Mesothelial cell of epicardium (in vitro differentiated cells): ENCODE measurements at places on chromosomes 12 and 14. TPM values are rescaled to one million over a fixed set of nuclear protein-coding genes. Genes with fewer than 3 reads are reported as not detected.

Gene APOLD1
- total RNA-seq = 3.0 to 5.1 TPM (median 3.9 TPM) in 3 replicates

Gene PYM1
- total RNA-seq = 21.1 to 23.8 TPM (median 22.9 TPM) in 3 replicates

Gene FOXG1
- total RNA-seq = not detected in 3 replicates

Gene NKX2-1
- not detected in 3 replicates for total RNA-seq

Gene SERPINA1
- total RNA-seq = 0.58 to 1.7 TPM (median 1.2 TPM) in 3 replicates

Gene APOF
- total RNA-seq = not detected in 3 replicates

Gene DDHD1
- total RNA-seq = 23.2 to 24.3 TPM (median 23.4 TPM) in 3 replicates

Gene DAD1
- 140 to 141 TPM (median 141 TPM) in 3 replicates for total RNA-seq

Gene ORAI1
- total RNA-seq = 9.8 to 10.3 TPM (median 9.8 TPM) in 3 replicates

Gene OR11H6
- total RNA-seq = not detected in 3 replicates

Gene CIROP
- not detected in 3 replicates for total RNA-seq

Gene PAH
- 0.18 TPM in 1 of 3 replicates, not detected in the others for total RNA-seq
